AG08396 (cell line): ENCODE measurements at places on chromosomes 5 and 9.

- DNase-seq = no peak
Measured at GRCh38 chr9:89408628-89409101, 89.2 kb downstream of the SEMA4D start.

DNA sequence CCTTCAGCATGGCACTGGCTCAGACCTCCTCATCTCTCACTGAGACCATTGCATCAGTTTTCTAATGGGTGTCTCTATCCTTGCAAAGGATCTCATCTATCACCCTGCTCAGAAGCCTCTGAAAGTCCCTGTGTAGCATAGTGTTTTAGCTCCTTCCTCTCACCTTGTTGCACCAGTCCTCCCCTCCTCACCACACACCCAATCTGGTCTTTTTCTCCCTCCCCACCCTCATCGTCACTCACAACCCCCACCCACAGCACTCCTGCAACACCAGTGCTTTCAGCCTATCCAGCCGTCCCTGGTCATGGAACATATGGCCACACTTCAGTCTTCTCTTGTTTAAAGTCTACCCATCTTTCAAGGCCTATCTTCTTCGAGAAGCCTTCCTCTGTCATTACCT lies 74.5 kb downstream of the ANGPTL2 start:
- no peak for DNase-seq

DNA sequence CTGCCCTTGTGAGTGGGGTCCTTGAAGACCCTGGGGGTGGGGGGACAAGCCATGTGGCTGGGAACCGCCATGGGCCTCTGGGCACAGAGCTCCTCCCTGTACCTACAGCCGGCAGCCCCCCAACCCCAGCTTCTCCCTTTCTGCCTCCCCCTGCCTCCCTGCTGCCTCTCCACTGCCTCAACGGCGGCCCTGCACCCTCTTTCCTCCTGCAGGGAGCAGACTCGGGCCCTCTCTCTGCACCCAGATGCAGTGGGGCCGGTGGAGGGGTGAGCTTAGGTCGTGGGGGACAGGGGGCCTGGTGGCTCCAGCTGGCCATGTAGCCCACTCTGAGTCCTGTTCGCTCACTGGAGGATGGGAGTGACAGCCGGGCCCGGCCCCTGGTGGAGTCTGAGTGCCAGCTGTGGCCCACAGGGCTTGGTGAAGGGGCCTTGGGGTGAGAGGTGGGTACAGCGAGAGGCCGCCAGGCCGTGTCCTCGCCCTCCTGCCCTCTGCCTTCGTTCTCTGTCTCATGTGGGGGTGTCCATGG lies 139.3 kb upstream of the COL5A1 start:
- no peak for DNase-seq

GRCh38 chr9:127049044-127049443 lies 73.4 kb downstream of the ANGPTL2 start:
- DNase-seq = peak; percentile 81
